Ecto neural progenitor cell (in vitro differentiated cells): ENCODE measurements at places on chromosomes 3 and 15.

DNA sequence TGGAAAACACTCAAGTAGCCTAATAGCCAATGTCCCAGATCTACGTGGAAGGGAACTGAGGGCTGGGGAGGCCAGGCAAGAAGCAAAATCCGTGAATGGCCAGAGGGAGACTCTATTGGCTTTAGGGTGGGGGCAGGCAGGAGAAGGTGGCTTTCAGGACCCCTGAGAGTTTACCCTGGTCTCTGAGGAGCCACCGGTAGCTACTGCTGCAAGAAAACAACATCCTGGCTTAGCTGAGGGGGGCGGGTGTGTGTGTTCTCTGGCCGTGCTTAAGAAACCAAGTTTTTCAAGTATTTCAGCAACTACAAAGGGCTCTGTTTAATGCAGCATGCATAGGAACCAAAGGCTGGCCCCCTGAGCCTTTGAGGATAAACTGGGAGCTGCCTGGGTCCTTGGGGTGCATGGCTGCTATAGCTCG is 47.6 kb upstream of the TRPM1 start:
- DNase-seq = no peak

- no peak for DNase-seq
Measured at GRCh38 chr3:183142199-183142598, 20.3 kb downstream of the LAMP3 start.

DNA sequence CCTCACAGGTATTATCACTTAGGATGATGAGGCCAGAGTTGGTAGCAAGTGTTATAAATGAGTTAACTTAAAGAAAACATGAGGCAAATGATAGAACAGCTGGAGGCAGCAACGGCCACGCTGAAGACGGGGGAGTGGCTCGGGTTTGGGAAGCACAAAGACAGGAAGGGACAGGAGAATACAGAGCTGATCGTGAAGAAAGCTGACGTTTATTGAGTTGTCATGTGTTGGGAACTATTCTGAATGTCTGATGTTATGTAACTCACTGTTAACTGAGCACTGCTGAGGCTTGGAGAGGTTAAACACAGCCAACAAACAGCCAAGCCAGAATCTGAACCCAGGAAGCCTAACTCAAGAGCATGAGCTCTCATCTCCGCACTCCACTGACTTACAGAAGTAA is 42.3 kb downstream of the FGD5 start:
- no peak for DNase-seq

DNA sequence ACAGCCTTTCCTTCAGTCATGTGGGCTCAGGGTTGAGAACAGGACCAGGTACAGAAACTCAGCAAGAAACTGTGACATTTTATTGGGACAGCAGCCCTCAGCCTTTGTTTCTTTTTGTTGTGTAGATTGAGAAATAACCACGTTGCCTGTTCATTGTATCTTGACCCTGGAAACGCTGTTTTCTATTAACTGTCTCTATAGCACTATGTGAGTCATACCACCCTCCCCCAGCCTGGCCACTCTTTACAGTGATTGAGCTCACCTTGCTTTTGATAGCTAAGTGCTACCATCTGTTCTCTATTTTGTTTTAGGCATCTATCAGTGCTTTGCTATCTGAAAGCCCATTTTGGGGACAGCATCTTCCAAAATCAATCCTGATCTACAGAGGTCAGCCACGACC is 127.9 kb downstream of the CD47 start:
- DNase-seq = no peak

DNA sequence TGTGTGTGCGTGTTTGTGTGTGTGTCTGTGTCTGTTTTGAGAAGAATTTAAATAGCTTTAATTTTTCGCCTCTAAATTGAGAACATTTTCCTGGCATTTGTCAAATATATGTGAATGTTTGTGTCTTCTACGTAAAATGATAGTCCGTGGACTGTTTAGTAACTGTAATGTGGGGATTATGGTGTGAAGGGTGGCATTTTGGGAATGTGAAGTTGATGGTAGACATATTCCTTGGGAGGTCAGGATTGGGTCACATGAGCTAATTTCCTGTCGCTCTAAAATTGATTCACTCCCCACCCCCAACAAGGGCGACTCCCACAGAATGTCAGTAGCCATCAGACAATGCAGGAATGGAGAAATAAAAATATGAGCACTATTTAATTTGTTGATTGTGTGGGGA is 107.3 kb downstream of the ITPR1 start:
- no peak for DNase-seq
